ENCODE measurements at places on chromosomes 16 and 17. TPM values are rescaled to one million over a fixed set of nuclear protein-coding genes. Genes with fewer than 3 reads are reported as not detected.

GRCh38 chr17:7573324-7574080 lies 5.9 kb upstream of the CD68 start:
- peak; percentile 78 for DNase-seq

- DNase-seq: no peak
Measured at GRCh38 chr17:80785477-80786178, 206.0 kb upstream of the CHMP6 start.

DNA sequence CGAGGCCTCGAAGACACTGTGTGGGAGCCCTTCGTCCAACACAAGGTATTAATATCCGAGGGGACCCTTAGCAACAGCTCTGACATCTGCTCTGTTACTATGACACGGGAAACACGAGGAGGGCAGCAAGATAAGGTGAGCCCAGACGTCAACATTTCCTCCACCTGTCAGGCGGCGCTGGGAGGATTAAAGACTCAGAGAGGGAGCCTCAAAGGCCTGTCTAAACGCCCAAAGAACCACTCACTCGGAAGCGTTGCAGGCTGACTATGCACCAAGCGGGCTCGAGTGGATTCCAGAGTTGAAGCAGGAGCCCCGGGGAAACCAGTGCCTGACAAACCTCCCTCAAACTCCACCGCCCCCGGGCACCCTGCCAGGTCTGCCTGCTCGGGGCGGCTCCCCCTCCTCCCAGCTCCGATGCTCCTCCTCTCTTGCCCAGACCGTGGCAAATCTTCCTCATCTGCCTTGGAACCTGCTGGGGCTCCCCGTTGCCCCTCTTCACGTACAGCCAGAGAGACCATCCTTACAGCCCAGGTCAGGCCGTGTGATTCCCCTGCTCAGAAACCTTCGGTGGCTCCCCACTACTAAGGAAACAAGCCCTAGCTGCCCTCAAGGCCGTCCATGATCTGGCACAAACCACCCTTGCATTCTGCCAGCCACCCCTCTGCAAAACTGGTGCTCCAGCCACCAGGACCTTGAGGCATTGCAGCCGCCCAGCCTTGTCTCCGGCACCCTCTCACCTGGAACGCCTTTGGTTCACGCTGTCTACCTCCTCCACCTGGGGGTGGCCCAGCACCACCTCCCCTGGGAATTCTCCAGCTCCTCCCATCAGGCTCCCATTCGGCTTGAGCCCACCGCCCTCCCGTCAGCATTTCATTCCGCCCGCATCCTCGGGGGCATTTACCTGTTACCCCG lies 16.2 kb downstream of the RPH3AL start:
- DNase-seq: no peak

DNA sequence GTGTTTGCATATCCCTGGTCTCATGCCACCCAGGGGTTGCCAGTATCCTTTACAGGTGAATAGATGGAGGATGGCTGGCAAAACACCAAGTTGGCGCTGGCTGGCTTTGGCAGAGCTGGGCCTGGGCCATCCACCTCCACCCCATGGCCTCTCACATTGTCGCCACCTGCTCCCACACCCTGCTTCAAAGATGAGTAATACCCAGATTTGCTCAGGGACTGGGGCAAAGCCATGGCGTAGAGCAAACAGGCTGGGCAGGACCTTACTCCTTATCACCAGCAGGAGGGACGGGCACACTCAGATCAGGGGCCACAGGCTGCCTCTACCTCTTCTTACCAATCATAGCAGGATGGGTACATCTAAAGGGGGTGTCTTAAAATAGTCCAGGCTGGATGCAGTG lies 24.3 kb downstream of the PLA2G10 start:
- no peak for DNase-seq

The LDHD gene
- total RNA-seq: 2.6 TPM

The CHST4 gene
- not detected for total RNA-seq
